ENCODE measurements at places on chromosomes 1 and 21.
A peak's percentile ranks its signal among the peaks of the same experiment; 100 is the strongest.

DNA sequence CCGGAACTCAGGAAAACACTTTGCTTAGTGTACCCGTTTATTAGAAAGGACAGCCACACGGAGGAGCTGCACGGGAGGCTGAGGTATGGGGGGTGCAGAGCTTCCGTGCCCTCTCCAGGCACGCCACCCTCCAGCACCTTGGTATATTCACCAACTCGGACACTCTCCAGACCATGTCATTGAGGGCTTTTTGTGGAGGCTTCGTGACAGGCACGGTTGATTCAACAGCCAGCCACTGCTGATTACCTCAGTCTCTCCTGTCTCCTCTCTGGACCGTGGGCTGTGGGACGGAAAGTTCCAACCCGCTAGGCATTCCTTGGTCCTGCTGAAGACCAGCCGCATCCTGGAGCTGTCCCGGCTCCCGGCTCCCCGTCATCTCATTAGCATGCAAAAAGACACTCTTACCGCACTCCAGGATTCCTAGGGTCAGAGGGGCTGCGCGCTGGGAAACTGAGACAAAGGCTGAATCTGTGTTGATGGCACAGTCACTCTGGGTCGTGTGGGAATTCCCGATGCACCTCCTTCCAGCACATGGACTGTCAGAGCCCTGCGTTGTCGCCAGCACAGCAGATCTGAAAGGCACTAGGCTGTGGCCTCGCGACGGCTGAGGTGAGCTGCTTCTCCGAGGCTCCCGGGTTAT lies 65.6 kb downstream of the PRKCZ start:
- no peak overlapping the region for H3K4me3 ChIP-seq
- H3K4me1 ChIP-seq: no peaks in the 10 kb centered on the region
- H3K27me3 ChIP-seq: no peaks in the 10 kb centered on the region
- no peaks in the 10 kb centered on the region for H3K36me3 ChIP-seq
- no peak overlapping the region for H3K27ac ChIP-seq

- peak; percentile 87 for DNase-seq
- peaks cover 26% of the 10 kb centered on the region for H3K27me3 ChIP-seq
- no peaks in the 10 kb centered on the region for H3K36me3 ChIP-seq
- H3K27ac ChIP-seq: peak overlapping the region; percentile 76
- peaks cover 18% of the 10 kb centered on the region for H3K4me1 ChIP-seq
Observed at GRCh38 chr21:34888569-34889319, 160.4 kb downstream of the RUNX1 start.

DNA sequence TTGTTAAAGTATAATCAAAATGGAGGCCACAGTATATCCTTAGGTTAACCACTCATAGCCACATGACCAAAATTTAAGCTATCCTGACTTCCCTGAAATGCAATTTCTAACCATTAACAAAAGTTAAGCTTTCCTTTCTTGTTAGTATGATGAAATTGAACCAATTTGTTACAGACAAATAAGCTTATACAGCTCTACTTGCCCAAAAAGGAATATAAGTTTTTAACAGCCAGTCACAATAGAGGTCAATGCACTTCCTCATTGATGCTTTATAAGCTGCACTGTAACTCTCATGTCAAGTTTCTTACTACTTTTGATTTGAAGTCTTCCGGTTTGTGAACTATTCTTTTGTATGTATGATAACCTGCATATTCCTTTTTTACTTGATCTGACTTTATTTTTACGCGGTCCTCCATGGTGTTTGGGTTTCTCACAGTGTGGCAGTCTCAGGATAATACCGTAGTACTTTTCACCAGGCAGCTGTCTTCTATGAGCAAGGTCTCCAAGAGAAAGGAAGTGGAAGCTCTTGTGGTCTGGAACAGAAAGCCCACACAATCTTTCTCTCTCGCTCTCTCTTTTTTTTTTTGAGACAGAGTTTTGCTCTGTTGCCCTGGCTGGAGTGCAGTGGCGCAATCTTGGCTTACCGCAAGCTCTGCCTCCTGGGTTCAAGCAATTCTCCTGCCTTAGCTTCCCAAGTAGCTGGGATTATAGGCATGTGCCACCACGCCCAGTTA lies 331.6 kb downstream of the SRGAP2C start:
- H3K27me3 ChIP-seq: no peaks in the 10 kb centered on the region
- no peaks in the 10 kb centered on the region for H3K4me1 ChIP-seq
- H3K27ac ChIP-seq: no peak overlapping the region
- H3K4me3 ChIP-seq: peak overlapping the region; percentile 16
- H3K36me3 ChIP-seq: no peaks in the 10 kb centered on the region

DNA sequence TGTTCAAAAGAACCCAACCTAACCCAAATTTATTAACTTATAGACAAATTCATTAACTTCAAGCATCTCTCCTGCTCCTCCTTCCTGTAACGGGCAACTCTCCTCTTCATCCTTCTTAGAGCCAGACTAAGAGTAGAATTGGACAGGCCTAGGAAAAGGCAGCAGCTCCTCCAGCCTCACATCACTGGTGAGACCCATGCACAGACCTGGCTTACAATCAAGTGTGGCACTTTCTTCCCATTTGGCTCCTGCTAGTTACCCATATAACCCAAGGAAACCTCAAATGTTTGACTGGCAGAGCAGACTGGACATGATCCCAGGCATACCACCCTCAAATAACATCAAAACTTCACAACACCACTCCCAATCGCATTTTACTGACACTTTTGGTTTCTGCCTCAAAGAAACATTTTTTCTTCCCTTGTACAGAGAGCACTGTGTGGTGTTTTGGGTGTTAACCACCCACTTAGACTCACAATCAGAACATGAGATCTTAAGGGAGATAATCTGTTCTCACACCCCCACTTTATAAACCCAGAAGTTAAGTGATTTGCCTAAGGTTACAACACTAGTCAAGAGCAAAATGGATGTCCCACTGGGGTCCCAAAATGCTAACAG lies 101.4 kb downstream of the SIPA1L2 start:
- no peak for DNase-seq
- no peak overlapping the region for H3K27ac ChIP-seq
- no peak overlapping the region for H3K4me3 ChIP-seq
- no peaks in the 10 kb centered on the region for H3K27me3 ChIP-seq
- H3K4me1 ChIP-seq: no peaks in the 10 kb centered on the region

DNA sequence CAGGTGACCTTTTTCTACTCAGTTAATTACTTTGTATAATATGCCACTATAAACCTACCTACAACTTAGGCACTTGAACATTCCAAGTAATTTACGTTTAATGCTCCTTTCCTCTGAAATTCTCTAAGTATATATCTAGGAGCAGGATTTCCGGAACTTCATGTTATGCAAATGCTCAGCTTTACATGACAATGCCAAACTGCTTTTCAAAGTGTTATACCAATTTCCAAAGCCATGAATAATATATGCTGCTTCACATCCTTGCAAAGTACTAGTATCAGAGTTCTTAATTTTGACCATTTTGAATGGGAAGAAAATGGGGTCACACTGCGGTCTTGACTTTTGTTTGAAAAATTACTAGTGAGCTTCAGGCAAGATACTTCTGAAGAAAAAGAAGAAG lies 5.8 kb upstream of the XCL1 start:
- H3K4me1 ChIP-seq: no peaks in the 10 kb centered on the region
- H3K4me3 ChIP-seq: no peak overlapping the region
- no peak for DNase-seq
- no peaks in the 10 kb centered on the region for H3K27me3 ChIP-seq
- H3K36me3 ChIP-seq: no peaks in the 10 kb centered on the region
- no peak overlapping the region for H3K27ac ChIP-seq
